ENCODE measurements at places on chromosomes 6 and 20.

GRCh38 chr20:21258411-21258810 lies 44.7 kb upstream of the XRN2 start:
- DNase-seq, result no peak

GRCh38 chr20:21358737-21359136 lies 38.6 kb downstream of the NKX2-4 start:
- DNase-seq, result no peak

DNA sequence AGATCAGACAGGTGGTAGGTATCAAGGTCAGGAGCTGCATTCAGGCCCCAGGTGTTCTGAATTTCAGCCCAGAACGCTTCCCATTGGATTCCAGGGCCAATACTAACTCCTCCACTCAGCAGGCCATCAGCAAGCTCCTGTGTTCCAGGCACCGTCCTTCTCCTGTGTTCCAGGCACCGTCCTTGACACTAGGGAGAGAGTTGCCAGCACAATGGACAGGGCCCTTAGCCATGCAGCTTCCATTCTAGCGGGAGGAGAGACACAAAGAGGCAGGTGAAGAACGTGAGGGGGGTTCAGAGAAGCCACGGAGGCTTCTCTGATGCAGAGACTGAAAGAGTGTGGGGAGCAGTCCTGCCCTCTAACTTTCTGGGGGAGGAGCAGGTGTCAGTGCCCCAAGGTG lies 77.7 kb downstream of the FOXC1 start:
- DNase-seq, result no peak

DNA sequence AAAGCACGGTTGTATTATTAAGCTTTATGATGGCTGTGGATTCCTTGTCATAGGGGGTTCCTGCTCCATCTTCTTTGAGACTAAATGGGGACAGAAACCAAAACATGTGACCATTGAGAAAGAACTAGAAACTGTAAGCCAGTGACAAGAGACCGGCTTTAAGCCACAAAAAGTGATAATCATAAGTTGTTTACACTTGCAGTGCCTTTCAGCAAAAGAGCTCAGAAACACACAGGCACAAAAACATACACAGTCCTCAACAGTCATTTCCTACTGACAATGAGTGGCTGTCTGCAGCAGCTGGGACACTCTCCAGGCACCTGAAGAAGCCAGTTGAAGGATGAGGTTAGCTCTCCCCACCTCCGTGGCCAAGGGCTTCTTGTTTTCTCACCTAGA lies 20.0 kb upstream of the UBE2J1 start:
- no peak for DNase-seq

GRCh38 chr6:15901141-15902115 lies 227.5 kb upstream of the MYLIP start:
- no peak for DNase-seq
